ENCODE measurements at places on chromosomes 1 and 21.

GRCh38 chr1:64574301-64574700, 104.4 kb downstream of the CACHD1 start:
- no peak for DNase-seq

DNA sequence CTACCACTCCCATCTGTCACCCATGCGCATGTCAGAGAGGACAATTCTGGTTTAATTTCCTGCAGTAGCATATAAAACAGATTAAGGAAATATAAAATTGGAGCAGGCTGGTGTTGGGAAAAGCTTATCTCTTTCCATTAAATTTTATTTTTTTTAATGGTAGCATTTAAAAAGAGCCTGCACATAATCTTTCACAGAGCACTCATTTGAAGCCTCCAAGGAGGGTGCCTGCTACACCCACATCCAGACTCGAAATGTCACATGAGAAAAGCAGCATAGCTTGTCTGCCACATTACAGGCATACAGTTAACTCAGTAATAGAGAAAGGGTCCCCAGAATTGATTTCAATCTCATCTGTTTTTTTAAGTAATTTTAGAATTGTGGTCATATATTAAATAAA, 599.0 kb downstream of the KIF26B start:
- DNase-seq, result no peak

- no peak for DNase-seq
These were observed 14.5 kb downstream of the PTGER3 start for GRCh38 chr1:71033136-71033535.

DNA sequence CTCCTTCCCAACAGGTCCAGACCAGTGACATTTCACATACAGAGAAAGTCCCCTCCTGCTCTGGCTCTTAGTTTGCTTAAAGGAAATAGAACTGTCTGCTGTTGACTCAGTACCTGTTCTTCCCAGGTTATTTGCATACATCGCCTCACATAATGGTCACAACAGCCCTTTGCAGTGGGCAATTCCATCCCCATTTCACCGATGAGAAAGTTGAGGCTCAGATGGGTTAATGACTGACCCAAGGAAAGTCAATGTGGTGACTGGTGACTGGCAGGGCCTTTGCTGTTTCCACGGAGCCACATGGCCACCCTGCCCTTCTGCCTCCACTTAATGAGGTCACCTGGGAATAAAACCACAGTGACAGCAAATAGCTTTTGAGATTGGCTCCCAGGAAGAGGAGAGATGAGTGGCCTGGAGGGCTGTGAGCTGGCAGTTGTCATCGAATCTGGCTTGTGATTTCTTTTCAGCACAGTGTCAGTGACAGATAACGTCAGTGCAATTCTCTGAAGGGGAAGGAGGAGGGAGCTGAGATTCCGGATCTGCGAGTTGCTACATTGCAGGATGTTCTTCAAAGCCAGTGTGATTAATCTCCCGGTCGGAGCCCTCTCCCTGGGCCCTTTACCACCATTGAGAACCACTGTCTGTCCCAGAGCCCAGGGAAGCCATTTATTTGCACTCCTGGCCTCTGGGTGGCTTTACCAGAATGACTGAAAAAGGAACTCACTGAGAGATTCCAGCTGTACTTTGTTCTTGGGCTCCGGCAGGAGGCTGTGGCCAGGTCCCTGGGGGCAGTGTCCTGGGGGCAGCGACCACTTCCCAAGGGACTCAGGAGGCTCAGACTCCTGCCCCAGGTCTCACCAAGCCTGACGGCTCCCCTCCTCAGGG, 117.2 kb downstream of the CNIH3 start:
- DNase-seq, result no peak
